ENCODE measurements at places on chromosomes 1 and 21.

GRCh38 chr1:24790490-24790889 is 45.2 kb downstream of the CLIC4 start:
- DNase-seq, result no peak

GRCh38 chr21:41651406-41651805 is 115.4 kb downstream of the RIPK4 start:
- no peak for DNase-seq

DNA sequence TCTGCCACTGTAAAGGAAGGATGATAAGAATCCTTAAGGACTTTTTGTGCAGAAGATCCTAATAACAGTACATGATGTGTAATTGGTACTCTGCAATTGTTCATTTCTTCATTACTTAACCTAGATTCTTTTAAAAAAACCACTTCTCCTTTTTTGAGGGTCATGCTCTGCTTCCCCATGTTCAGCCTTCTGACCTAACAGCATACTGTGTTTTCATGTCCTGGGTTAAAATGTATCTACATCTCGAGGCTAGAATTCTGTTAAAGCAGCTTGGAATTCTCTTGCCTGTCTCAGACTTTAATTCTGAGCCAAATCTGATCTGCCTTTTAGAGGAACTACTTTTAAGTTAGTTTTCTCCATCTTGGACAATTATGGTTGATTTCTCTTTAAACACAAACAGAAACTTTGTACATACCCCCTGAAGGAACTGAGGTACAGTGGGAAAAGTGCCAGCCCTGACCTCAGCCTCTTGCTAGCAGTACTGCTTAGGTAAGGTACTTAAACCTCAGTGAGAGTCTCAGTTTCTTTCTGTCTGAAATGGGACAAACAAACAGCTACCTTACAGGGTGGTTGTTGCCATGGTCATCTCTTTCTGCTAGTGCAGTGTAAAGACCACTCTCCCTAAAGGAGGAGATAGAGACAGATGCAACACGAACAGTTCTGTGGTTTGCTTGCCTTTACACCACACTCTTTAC is 103.2 kb upstream of the DYNLT5 start:
- peak; percentile 29 for DNase-seq

GRCh38 chr1:4380564-4381168 is 273.7 kb upstream of the AJAP1 start:
- no peak for DNase-seq

GRCh38 chr1:26351590-26352337 is 2.2 kb downstream of the CRYBG2 start:
- DNase-seq, result no peak
